ENCODE measurements at places on chromosomes 12 and 14.

DNA sequence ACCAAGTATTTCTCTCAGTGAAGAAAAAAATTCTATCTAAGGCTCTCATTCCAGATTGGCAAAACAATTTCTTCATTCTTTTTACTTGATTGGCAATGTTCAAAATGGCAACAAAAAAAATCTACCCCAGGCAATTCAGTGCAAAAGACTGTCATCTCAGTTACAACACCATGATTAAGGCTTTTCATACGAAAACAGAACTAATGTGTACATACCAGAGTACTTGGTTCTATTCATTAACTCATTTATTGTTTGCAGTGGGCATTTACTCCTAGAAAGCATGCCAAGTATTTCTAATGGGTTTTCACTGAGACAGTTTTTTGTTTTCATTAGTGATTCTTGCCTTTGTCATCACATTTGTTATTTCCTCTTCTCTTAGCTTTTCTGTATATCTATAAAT lies 33.0 kb downstream of the DBX2 start:
- DNase-seq = no peak

DNA sequence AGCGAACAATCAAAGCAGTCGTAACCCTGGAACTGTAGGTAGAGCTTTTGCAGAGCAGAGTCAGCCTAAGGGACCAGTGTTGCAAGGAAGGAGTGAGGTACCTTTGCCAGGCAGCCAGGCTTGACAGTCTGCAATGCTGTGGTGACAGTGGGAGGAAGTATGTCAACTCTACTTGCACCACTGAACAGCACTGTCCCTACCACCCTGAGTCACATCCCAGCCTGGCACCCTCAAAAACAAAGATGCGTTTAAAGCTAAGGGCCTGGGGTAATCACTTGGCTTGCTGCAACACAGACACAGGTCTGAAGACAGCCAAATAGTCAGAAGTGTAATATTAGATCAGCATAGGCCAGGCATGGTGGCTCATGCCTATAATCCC lies 141.9 kb downstream of the DPF3 start:
- no peak for DNase-seq

DNA sequence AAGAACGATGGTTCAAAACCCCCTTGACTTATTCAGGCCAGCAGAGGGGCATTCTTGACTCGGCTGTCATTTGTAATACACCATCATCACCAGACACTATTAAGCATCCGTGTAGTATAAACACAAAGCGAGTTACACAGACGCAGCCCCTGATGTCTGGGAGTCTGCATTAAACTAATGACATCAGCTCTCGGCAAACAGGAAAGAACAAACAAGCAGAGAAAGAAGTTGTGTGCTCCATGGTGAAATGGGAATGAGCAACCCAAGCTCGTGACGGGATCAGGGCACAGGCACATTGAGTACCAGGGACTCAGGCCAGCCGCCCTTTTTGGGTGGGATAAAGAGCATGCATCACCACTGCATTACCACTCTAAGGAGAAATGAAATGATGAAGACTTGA lies 460.1 kb downstream of the MED13L start:
- no peak for DNase-seq

DNA sequence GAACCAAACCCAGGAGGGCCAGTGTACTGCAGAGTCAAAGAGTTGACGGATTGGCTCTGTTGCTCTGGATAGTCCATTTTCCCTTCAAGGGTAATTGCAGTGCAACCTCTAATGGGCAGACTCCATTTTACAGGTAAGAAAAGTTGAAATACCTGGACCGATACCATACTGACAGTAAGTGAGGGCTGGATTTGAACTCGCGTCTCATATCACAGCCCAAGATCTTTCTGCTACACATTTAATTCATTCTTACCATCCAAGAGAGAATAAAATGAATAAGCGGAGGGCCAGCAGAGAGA lies 356 bp upstream of the ZC3H14 start:
- DNase-seq = no peak

DNA sequence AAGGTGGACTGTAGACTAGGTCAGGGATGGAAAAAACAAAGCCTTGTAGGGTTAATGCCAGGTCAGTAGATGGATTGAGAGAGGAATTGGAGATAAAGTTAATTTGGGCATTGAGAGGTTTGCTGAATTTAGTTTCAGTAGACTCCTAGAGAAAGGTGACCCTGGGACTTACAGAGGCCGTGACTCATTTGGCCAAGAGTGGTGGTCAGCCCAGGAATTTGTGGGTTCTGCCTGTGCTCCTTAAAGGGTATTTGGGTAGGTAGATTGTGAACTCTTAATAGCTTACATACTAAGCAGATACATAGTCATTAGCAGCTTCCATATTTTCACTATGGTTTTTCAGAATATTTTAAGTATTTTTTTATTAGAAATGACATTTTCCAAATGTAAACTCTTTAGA lies 21.8 kb downstream of the PLEKHA5 start:
- no peak for DNase-seq

DNA sequence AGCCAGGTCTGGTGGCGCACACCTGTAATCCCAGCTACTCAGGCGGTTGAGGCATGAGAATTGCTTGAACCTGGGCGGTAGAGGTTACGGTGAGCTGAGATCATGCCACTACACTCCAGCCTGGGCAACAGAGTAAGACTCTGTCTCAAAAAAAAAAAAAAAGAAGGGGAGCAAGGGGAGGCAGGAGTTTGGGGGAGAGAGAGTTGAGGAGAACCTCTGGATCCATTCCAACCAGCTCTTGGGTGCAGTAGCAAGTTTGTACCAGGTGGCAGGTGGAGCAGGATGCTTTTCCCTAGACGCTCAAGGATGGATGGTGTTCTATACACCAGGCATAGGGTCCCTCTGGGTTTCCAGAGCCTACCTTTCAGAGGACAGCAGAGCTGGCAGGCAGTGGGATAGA lies 1.9 kb downstream of the NFE2 start:
- DNase-seq = no peak

Measured in effector memory CD4-positive, alpha-beta T cell (primary cell).